Stimulated activated naive CD8-positive, alpha-beta T cell treated with anti-CD3 and anti-CD28 coated beads, Interleukin-15, amount 100 ng/mL, for 72 hours (primary cell): ENCODE measurements at places on chromosomes 2 and 18.

DNA sequence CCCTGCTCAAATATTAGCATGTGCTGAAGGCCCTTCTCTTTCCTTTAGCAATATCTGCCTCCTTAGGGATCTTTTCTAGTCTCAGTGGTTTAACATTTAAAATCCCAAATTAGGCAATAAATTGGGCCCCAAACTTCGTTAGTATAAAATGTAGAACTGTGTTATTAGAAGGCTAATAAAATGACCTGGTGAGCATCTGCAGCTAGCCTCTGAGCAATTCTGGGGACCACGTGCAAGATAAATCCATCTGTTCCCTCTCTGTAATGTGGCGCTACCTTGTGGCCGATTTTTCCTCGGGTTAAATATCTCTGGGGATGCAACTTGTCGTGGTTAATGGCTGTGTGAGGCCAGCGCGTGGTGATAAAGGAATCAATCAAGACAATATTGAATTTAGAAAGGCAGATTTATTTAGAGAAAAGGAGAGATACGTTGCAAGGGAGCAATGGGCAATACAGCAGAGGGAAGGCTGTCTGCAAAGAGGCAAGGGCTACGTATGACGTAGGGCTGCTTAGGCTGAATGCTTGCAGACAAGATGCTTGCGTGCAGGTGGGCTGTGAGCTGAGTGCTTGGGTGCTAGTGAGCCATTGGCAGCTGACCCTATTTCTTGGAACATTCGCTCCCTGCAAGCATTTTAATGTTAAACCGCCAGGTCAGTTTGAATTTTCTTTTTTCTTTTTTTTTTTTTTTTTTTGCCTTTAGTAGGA is 18.5 kb upstream of the IL36G start:
- no peak for DNase-seq

GRCh38 chr2:185006481-185006880 is 408.2 kb downstream of the ZNF804A start:
- DNase-seq: no peak

GRCh38 chr2:65361623-65362022 is 70.8 kb downstream of the SPRED2 start:
- no peak for DNase-seq

DNA sequence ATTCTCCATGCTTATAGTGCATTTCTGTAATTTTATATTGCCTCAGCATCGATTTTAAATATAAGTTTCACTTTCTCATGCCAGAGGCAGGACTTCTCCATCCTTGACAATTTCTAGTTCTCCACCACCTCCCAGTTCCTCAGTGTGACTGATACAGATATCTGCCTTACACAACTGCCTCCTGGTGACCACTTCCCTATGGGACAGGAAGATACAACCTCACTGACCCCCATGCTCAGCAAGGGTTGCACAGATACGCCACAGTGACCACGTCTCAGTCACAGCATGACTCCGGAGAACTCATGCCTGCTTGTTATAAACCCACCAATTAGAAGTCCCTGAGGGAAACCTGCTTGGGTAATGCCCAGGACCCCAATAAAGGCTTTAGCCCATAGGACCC is 284.0 kb upstream of the MC4R start:
- DNase-seq: no peak

DNA sequence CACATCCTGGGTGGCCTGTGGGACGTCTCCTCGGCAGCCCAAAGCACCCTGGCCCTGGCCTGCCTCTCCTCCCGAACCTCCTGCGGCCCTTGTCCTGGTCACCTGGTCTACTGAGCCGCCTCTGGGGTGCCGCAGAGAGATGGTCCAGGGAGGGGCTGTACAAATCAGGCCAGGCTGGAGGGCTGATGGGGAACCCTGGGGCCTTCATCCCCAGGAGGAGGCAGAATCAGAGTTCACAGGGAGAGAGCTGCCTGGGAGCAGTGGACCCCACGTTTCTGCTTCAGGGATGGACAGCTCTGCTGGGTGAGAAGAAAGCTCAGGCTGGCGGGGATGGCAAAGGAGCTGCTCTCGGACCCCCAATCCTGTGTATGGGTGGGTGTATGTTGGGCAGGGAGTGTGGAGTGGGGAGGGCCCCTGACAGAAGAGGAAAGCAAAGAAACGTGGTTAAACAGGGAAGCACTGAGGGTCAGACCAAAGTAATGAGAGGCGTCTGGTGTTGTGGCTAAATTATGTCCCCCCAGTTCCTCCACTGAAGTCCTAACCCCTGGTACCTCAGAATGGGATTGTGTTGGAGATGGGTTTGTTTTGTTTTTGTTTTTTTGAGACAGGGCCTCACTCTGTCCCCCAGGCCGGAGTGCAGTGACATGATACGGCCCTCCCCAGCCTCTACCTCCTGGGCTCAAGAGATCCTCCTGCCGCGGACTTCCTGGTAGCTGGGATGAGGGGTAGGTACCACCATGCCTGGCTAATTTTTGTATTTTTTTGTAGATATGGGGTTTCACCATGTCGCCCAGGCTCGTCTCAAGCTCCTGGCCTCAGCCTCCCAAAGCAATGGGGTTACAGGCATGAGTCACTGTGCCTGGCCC is 73.4 kb upstream of the SMAD7 start:
- no peak for DNase-seq

DNA sequence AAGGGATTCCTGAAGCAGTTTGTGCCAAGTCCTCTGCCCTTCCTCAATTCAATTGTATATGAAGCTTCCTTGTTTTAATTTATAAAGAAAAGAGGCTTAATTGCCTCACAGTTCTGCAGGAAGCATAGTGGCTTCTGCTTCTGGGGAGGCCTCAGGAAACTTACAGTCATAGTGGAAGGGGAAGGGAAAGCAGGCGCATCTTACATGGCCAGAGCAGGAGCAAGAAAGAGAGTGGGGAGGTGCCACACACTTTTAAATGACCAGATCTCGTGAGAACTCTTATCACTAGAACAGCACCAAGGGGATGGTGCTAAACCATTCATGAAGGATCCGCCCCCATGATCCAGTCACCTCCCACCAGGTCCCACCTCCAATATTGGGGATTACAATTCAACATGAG is 114.2 kb downstream of the SGPP2 start:
- no peak for DNase-seq

DNA sequence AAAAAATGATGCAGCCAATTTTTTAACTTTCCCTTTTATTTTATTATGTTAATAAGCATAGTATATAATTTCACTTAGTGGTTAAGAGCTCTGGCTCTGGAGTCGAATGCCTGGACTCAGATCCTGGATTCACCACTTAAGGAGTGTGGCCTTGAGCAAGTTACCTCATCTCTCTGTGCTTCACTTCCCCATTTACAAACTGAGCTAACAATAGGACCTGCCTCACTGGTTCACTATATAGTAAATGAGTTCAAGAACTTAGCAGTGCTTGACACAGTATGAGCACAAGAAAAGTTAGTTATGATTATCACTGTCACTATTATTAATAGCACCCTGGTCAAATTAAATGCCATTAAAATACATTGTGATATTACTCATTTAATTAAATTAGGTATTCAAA is 30.6 kb downstream of the SCN3A start:
- DNase-seq: no peak

- no peak for DNase-seq
Measured at GRCh38 chr2:10344105-10345066, 41.7 kb downstream of the HPCAL1 start.

DNA sequence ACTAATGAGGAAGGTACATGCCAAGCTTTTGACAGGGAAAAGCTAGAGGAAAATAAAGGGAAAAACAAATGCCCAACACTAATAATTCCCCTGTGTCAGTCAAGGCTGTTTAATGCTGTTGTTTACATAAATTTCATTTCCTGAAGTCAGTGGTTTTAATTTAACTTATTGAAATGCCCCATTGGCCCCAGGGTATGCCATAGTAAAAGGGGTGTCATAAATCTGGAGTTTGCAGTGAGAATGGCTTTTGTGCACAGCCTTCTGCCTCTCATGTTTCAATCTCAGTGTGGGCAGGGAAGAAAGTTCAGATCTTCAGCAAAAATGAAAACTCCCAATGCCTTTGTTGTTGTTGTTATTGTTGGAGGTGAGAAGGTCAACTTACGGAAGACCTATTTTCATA is 550.1 kb upstream of the DCC start:
- DNase-seq: no peak

DNA sequence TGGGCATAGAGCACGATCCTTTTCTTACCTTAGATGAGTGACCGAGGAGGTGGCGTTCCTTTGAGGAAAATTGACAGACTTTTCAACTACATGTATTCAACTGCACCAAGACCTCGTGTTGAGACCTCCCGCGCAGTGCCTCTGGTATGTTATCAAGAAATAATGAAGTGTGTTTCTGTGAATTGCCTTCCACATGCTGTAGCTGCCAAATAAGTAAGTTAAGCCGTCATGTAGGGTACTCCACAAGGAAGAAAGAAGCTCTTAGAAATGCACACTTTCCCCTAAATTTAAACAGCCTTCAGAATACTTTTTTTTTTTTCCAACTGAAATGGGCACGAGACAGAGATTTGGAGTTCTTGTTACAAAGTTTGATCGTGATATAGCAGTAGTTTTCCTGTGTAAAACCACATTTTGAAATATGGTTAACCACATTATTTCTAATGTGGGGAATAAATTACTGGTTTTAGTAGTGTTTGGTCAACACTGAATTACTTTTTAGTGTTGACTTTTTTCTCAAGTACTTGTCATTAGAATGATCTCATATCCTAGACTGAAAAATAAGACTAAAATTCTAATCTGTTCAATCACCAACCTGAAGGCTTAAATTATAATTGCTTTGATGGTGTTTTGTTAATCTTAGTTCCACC is 30.5 kb downstream of the PDK1 start:
- DNase-seq: no peak

GRCh38 chr2:84965827-84966226 is 5.1 kb upstream of the KCMF1 start:
- DNase-seq: no peak

GRCh38 chr2:239727182-239727775 is 297.9 kb downstream of the NDUFA10 start:
- DNase-seq: no peak

DNA sequence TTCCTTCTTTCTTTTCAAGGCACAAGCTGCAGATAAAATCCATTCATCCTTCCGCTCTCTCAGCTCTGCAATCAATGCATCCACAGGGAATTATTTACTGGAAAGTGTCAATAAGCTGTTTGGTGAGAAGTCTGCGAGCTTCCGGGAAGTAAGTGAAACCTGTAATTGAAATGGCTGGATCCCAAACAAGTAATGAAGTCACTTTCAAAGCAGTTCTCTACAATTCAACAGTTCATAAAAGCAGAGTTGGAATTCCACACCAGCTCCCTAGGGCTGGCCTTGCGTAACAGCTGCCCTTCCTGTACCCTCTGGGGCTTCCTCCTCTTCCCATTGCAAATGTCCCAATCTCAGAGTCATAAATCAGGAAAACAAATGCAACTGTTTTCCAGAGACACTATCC is 9.6 kb downstream of the SERPINB2 start:
- no peak for DNase-seq

DNA sequence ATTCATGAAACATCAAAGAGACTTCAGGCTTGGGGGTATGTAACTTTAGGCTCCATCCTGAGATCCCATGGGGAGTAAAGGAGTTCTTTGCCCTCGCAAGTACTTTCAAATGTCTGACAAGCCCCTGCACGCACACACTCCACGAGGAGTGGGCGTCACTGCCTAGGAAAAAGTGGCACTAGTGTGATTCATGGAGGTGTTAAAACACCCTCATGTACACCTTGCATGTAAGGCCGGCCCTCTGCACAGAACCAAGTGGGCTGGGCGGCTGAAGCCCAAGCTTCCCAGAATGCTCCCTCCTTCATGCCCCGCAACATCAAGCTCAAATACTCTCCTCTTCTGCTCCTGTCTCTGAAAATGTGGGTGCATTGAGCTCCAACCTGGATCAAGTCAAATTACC is 7.8 kb downstream of the HS1BP3 start:
- no peak for DNase-seq

DNA sequence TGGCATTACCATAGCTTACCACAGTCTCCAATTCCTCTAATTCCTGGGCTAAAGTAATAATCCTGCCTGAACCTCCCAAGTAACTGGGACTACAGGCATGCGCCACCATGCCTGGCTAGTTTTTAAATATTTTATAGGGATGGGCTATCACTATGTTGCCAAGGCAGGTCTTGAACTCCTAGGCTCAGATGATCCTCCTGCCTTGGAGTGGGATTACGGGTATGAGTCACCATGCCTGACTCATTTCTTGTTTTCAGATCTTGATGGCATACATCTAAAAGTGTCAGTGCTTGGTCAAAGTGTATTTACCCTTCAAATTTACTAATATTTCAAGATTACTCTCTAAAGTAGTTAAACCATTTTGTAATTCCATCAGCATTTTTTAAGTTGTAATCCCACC is 9.4 kb upstream of the SOCS6 start:
- no peak for DNase-seq

DNA sequence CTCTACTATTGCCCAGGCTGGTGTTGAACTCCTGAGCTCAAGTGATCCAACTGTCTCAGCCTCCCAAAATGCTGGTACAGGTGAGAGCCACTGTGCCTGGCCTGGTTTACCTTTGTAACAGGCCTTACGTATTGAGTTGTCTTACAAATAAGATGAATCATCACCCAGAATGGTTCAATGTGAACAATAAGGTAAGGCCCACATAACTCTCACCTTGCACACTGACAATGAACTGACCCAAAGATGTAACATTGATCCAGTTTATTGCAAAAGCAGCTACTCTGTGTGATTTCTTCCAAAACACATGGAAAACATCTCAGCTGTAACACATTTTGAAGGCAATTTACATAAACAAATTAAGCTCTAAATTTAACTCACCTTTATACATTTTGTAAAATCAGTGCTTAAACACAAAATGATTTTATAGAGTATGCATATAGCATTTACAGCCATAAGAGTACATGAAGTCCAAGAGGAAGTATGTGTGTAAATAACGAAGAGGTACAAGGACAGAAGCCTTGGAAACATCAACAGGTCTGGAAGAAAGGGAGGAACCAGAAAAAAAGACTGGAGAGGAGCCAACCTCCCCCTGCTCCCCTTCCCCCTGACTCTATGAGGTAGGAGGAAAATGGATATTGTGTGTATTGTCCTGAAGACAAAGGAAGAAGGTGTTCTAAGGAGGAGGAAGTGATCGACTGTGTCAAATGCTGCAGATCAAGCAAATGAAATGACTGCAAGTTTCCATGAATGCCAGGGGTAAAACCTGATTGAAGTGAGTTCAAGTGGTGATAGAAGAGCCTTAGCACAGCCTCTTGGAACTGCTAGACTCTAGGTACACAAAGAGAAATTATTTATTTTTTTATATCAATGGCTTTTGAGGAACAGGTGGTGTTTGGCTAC is 5.6 kb upstream of the WDFY1 start:
- DNase-seq: no peak

- no peak for DNase-seq
Measured at GRCh38 chr2:45312275-45312674, 298.8 kb downstream of the SRBD1 start.

GRCh38 chr2:232117413-232117812 is 155.9 kb downstream of the DIS3L2 start:
- DNase-seq: no peak

- DNase-seq: no peak
Measured at GRCh38 chr18:80169607-80170006, 60.5 kb downstream of the ADNP2 start.
